ENCODE measurements at places on chromosomes 6 and 20. TPM values are rescaled to one million over a fixed set of nuclear protein-coding genes. Genes with fewer than 3 reads are reported as not detected.

MCHR2 gene
- total RNA-seq = not detected

CEP43 gene
- total RNA-seq = 12.1 TPM

HLA-DQB1 gene
- total RNA-seq = not detected

PPP1R14C gene
- 4.1 TPM for total RNA-seq

MRS2 gene
- total RNA-seq = 25.2 TPM

RAET1G gene
- not detected for total RNA-seq

EYS gene
- total RNA-seq = 13.2 TPM

BTNL2 gene
- total RNA-seq = not detected

DNA sequence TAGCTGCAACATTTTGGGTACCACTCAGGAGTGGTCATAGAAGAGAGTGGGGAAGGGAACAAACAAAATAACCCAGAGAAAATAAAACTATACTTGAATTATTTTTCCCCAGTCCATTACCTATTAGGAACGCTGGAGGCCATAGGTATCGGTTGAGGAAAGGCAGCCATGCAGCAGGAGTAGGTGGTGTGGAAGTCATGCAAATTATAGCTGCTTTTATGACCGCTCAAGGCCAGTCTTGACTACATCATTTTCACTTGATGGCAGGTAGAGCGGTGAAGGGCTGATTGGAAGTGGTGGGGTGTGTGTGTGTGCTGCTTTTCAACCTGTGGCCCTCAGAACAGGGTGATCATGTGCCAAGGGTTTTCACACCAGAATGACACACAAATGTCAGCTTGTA lies 36.5 kb upstream of the KIF13A start:
- no peaks in the 10 kb centered on the region for H3K36me3 ChIP-seq
- no peaks in the 10 kb centered on the region for H3K27me3 ChIP-seq
- no peak overlapping the region for H3K4me3 ChIP-seq
- no peak overlapping the region for H3K27ac ChIP-seq
- no peak for DNase-seq
- H3K4me1 ChIP-seq = peaks cover 5% of the 10 kb centered on the region

GRCh38 chr6:88722686-88723085 lies 240.7 kb downstream of the RNGTT start:
- no peak overlapping the region for H3K27ac ChIP-seq
- DNase-seq = no peak
- H3K4me1 ChIP-seq = peaks cover 2% of the 10 kb centered on the region
- no peaks in the 10 kb centered on the region for H3K27me3 ChIP-seq

GRCh38 chr20:40673442-40673841 lies 15.6 kb downstream of the MAFB start:
- H3K4me1 ChIP-seq = no peaks in the 10 kb centered on the region
- H3K27me3 ChIP-seq = peaks cover 11% of the 10 kb centered on the region
- H3K4me3 ChIP-seq = no peak overlapping the region
- H3K27ac ChIP-seq = no peak overlapping the region
- H3K36me3 ChIP-seq = peaks cover 5% of the 10 kb centered on the region

- no peak for DNase-seq
- H3K27me3 ChIP-seq = peaks cover 5% of the 10 kb centered on the region
- no peak overlapping the region for H3K27ac ChIP-seq
- H3K4me1 ChIP-seq = no peaks in the 10 kb centered on the region
- no peaks in the 10 kb centered on the region for H3K36me3 ChIP-seq
- H3K4me3 ChIP-seq = no peak overlapping the region
Measured at GRCh38 chr20:1844325-1845162, 50.7 kb upstream of the SIRPA start.

GRCh38 chr6:131062241-131063027 lies 611 bp downstream of the EPB41L2 start:
- H3K27me3 ChIP-seq = peaks cover 7% of the 10 kb centered on the region
- peak; percentile 49 for DNase-seq
- H3K36me3 ChIP-seq = no peaks in the 10 kb centered on the region
- H3K4me3 ChIP-seq = peak overlapping the region; percentile 88
- H3K4me1 ChIP-seq = peaks cover 10% of the 10 kb centered on the region
- H3K27ac ChIP-seq = peak overlapping the region; percentile 40

- no peak overlapping the region for H3K27ac ChIP-seq
- H3K27me3 ChIP-seq = no peaks in the 10 kb centered on the region
- no peak overlapping the region for H3K4me3 ChIP-seq
- no peaks in the 10 kb centered on the region for H3K4me1 ChIP-seq
- no peaks in the 10 kb centered on the region for H3K36me3 ChIP-seq
Measured at GRCh38 chr20:4740774-4741431, 19.2 kb downstream of the PRND start.

- H3K36me3 ChIP-seq = no peaks in the 10 kb centered on the region
- no peaks in the 10 kb centered on the region for H3K27me3 ChIP-seq
- no peak overlapping the region for H3K4me3 ChIP-seq
- H3K27ac ChIP-seq = no peak overlapping the region
- no peak for DNase-seq
Measured at GRCh38 chr20:5570452-5570851, 179.7 kb upstream of the SHLD1 start.

- no peaks in the 10 kb centered on the region for H3K27me3 ChIP-seq
- no peak for DNase-seq
- no peak overlapping the region for H3K27ac ChIP-seq
- H3K36me3 ChIP-seq = no peaks in the 10 kb centered on the region
Measured at GRCh38 chr6:72936766-72937559, 288.3 kb downstream of the KHDC1L start.

DNA sequence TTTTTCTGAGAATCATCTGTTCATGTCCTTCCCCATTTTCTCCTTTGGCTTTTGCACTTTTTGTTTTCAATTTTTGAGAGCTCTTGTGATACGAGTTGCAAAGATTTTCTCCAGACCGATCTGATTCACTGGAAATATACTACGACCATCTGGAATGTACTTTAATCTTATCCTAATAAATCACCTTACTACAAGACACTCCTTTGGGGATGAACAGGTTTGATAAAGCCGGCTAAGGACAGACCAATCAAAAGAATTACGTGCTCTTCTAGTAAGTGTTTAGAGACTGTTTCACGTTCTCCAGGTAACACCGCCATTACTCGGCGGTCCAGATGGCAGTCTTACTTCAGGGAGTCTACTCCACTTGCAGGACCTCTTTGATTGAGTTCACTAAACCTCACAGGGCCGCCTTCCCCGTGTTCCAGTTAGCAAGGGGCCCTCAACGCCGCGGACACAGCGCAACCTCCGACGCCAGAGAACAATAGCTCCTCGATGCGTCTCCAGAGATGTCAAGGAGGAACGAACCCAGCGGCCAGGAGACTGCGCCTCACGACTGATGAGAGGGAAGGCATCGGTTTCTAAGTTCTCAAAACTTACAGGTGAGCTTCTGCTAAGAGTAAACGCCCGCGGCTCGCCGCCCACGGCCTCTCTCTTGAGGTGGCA lies 920 bp upstream of the WTAP start:
- H3K4me1 ChIP-seq = peaks cover 10% of the 10 kb centered on the region
- no peak for DNase-seq
- H3K27ac ChIP-seq = peak overlapping the region; percentile 100
- peak overlapping the region; percentile 86 for H3K4me3 ChIP-seq

- DNase-seq = no peak
- no peak overlapping the region for H3K27ac ChIP-seq
- H3K4me3 ChIP-seq = no peak overlapping the region
- no peaks in the 10 kb centered on the region for H3K27me3 ChIP-seq
- H3K4me1 ChIP-seq = peaks cover 3% of the 10 kb centered on the region
- H3K36me3 ChIP-seq = no peaks in the 10 kb centered on the region
Measured at GRCh38 chr6:17700421-17701416, 6.0 kb downstream of the NUP153 start.

DNA sequence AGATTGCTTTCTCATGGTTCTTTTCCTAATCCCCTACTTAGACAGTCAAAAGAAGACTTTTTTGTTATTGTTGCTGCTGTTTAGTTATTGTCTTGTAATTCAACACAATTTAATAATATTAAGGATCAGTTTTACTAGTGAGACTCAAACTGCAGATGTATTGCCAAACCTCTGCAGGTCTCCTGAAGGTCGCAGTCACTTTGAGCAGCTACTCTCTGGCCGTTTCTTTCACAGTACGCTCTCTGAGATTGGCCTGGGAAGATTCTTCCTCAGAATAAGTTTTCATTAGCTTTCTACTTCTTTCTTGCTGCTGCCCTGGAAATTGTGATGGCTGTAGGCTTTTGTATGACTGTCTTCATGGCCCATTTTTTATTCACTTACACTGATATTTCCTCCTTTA lies 930.8 kb downstream of the QKI start:
- H3K36me3 ChIP-seq = no peaks in the 10 kb centered on the region
- no peak overlapping the region for H3K4me3 ChIP-seq
- H3K4me1 ChIP-seq = no peaks in the 10 kb centered on the region
- H3K27me3 ChIP-seq = no peaks in the 10 kb centered on the region
- DNase-seq = no peak

GRCh38 chr6:125859727-125860126 lies 69.0 kb downstream of the NCOA7 start:
- no peaks in the 10 kb centered on the region for H3K36me3 ChIP-seq
- H3K27me3 ChIP-seq = no peaks in the 10 kb centered on the region
- no peak overlapping the region for H3K4me3 ChIP-seq
- no peaks in the 10 kb centered on the region for H3K4me1 ChIP-seq
- H3K27ac ChIP-seq = no peak overlapping the region
- DNase-seq = no peak

- DNase-seq = no peak
- no peaks in the 10 kb centered on the region for H3K27me3 ChIP-seq
- no peak overlapping the region for H3K27ac ChIP-seq
- no peaks in the 10 kb centered on the region for H3K4me1 ChIP-seq
Measured at GRCh38 chr6:105616521-105616920, 213.6 kb upstream of the PREP start.

GRCh38 chr20:43244647-43245046 lies 54.9 kb upstream of the PTPRT start:
- H3K36me3 ChIP-seq = no peaks in the 10 kb centered on the region
- no peaks in the 10 kb centered on the region for H3K27me3 ChIP-seq
- no peak overlapping the region for H3K27ac ChIP-seq
- peaks cover 5% of the 10 kb centered on the region for H3K4me1 ChIP-seq
- no peak overlapping the region for H3K4me3 ChIP-seq

- H3K4me3 ChIP-seq = no peak overlapping the region
- DNase-seq = no peak
- no peak overlapping the region for H3K27ac ChIP-seq
- no peaks in the 10 kb centered on the region for H3K27me3 ChIP-seq
- no peaks in the 10 kb centered on the region for H3K4me1 ChIP-seq
- H3K36me3 ChIP-seq = no peaks in the 10 kb centered on the region
Measured at GRCh38 chr6:157443066-157443800, 62.2 kb downstream of the ZDHHC14 start.

- H3K4me1 ChIP-seq = no peaks in the 10 kb centered on the region
- H3K27ac ChIP-seq = no peak overlapping the region
- no peak overlapping the region for H3K4me3 ChIP-seq
- no peaks in the 10 kb centered on the region for H3K36me3 ChIP-seq
- peaks cover 2% of the 10 kb centered on the region for H3K27me3 ChIP-seq
Measured at GRCh38 chr6:56374841-56375369, 127.5 kb upstream of the COL21A1 start.

DNA sequence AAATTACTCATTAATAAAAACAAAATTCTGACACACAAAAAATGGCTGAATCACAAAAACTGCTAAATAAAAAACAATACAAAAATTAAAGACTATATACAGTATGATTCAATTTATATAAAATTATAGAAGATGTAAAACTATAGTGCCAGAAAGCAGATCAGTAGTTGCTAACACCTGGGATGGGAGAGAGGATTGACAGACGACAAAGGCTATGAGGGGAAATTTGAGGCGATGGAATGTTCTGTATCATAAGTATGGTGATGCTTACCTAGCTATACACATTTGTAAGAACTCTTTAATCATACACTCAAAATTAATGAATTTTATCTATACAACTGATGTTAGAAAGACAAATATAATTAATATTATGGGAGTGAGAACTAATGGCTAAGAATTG lies 247.9 kb upstream of the GJE1 start:
- no peak for DNase-seq
- peaks cover 2% of the 10 kb centered on the region for H3K27me3 ChIP-seq
- H3K4me3 ChIP-seq = no peak overlapping the region
- H3K4me1 ChIP-seq = no peaks in the 10 kb centered on the region
- no peak overlapping the region for H3K27ac ChIP-seq

GRCh38 chr6:170245475-170245992 lies 45.3 kb downstream of the DLL1 start:
- H3K4me1 ChIP-seq = peaks cover 49% of the 10 kb centered on the region
- H3K27ac ChIP-seq = peak overlapping the region; percentile 12
- H3K27me3 ChIP-seq = peaks cover 22% of the 10 kb centered on the region
- no peaks in the 10 kb centered on the region for H3K36me3 ChIP-seq

- H3K27me3 ChIP-seq = no peaks in the 10 kb centered on the region
- H3K4me1 ChIP-seq = no peaks in the 10 kb centered on the region
- DNase-seq = no peak
- H3K36me3 ChIP-seq = peaks cover 4% of the 10 kb centered on the region
Measured at GRCh38 chr20:4959592-4959991, 41.7 kb downstream of the SLC23A2 start.

- H3K4me1 ChIP-seq = peaks cover 4% of the 10 kb centered on the region
- H3K27me3 ChIP-seq = peaks cover 3% of the 10 kb centered on the region
- no peak overlapping the region for H3K4me3 ChIP-seq
- H3K27ac ChIP-seq = no peak overlapping the region
- no peak for DNase-seq
Measured at GRCh38 chr6:116366740-116367275, 3.9 kb upstream of the DSE start.

DNA sequence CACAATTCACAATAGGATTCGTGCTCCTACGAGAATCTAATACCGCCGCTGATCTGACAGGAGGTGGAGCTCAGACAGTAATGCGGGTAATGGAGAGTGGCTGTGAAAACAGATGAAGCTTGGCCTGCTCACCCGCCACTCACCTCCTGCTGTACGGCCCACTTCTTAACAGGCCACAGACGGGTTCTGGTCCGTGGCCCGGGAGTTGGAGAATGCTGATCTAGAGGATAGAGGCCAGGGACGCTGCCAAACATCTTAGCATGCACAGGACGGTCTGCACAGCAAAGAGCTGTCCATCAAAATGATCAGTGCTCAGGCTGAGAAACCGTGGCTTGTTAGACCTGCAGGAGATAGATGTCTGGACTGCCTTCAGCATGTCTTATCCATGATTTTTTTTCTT lies 186.4 kb downstream of the SASH1 start:
- no peak overlapping the region for H3K27ac ChIP-seq
- no peaks in the 10 kb centered on the region for H3K4me1 ChIP-seq
- H3K27me3 ChIP-seq = no peaks in the 10 kb centered on the region

GRCh38 chr20:19277381-19277780 lies 64.9 kb downstream of the SLC24A3 start:
- no peaks in the 10 kb centered on the region for H3K4me1 ChIP-seq
- H3K4me3 ChIP-seq = no peak overlapping the region
- peaks cover 10% of the 10 kb centered on the region for H3K36me3 ChIP-seq
- no peak for DNase-seq

All from glutamatergic neuron (in vitro differentiated cells).